CD4-positive, alpha-beta T cell (primary cell): ENCODE measurements at places on chromosomes 2 and 18.

GRCh38 chr2:8587920-8588830 lies 93.7 kb upstream of the ID2 start:
- DNase-seq = peak; percentile 22

GRCh38 chr2:214096208-214096715 lies 314.6 kb upstream of the VWC2L start:
- no peak for DNase-seq

DNA sequence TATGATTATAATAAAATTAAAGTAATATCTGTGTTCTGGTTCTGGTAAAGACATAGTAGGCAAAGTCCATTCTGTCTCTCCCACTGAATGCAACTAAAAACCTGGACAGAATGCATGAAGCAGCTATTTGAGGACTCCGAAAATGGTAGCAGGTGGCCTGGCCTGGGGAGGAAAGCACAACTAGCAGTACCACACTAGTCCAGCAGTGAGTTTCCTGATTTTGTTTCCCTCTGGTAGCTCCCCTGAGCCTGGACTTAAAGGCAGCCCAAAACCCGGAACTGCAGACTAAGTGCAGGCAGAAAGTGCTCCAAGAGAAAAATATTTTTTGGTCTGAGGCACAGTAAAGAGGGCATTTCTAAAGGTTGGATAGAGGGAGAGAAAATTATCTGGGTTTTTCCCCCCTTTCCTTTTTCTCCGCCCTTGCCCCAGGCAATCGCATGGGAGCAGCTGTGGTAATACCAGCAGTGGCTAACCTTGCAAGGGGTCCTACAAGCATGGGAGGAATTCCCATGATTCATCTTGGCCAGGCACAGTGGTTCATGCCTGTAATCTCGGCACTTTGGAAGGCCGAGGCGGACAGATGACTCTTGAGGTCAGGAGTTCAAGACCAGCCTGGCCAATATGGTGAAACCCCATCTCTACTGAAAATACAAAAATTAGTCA lies 32.3 kb downstream of the ASXL2 start:
- DNase-seq = no peak

DNA sequence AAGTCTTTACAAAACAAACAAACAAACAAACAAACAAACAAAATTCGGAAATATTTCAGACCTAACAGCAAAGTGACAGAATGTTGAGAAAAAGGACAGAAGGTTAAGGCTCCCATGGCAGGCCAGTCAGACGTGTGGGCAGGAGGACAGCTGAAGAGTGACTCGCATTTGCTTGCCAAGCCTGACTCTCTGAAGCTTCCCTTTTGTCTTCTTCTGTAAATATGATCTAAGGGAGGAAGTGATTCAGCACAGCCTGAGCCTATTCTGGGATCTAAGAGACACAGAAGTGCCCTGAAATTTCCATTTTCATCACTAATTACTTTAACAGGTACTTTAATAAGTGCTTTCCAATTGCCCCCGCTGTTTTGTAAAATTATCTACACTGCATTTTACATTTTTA lies 134.0 kb upstream of the LYPD1 start:
- DNase-seq = no peak

DNA sequence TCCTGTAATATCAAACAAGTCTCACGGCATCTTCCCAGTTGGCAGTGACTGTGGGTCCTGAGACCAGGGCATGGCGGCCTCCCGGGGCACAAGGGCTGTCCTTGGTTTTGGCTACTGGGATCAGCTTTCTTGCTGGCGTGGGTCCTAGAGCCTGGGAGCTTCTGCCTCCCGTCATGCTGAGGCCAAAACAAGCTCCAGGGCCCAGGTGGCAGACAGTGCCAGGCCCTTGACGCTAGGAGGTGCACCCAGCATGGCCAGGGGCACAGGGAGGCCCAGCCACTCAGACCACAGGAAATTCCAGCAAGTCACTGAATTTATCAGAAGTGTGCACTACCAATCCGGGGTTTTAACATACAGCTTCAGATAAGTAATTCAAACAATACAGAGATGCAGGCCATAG lies 184.7 kb downstream of the EIPR1 start:
- DNase-seq = no peak

- no peak for DNase-seq
These were observed 12.0 kb downstream of the UGP2 start for GRCh38 chr2:63853527-63854310.

- DNase-seq = no peak
These were observed 42.0 kb downstream of the TMEM182 start for GRCh38 chr2:102803897-102804217.

DNA sequence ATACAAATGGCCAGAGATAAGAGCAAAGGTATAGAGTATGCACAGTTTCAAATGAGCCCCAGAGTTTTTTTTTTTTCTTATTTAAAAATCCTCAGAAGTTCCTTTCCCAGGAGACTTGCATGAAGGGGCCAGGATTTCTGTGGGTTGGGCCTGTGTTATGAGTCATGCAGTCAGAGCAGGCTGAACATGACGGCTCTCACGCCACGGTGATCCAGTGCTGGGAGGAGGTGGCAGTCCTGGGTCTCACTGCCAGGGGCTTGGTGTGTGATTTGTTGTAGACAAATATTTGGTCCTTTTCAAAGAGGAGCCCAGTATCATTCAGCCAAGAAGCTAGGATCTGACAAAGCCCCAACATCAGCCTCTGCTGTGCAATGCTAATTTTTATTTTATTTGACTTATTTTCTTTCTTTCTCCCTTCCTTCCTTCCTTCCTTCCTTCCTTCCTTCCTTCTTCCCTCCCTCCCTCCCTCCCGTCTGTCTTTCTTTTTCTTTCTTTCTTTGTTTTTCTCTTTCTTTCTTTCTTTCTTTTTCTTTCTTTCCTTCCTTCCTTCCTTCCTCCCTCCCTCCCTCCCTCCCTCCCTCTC lies 10.4 kb upstream of the KCNE4 start:
- no peak for DNase-seq

DNA sequence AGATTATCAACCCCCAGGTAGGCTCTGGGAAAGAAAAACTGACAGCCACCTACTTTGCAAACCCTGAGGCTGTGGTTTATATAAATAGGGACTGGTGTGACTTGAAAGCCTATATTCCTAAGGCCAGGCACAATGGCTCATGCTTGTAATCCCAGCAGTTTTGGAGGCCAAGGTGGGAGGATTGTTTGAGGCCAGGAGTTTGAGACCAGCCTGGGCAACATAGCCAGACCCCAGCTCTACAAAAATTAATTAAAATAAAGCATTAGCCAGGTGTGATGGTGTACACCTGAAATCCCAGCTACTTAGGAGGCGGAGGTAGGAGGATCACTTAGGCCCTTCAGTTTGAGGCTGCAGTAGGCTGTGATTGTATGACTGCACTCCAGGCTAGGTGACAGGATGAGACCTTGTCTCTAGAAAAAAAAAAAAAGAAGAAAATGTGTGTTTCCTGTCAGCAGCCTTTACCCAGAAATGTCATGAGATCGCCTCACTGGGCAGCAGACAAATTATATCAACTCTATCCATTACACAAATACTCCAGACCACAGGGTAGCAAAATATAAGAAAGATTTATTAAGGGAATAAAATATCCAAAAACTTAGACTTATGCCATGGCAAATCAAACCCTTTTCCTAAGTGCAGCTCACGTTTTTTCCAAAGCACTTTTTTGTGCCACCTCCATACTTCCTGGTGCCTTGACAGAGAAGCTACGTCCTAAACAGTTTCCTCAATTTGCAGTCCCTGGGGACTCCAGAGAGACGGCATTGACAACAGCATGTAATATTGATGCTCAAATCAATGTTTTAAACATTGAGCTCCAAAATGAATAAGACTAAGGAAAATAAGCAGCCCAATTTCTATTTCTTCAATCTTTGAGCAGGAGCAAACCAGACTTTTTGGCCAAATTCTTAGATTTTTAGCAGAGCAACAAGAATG lies 190.8 kb upstream of the NDUFV2 start:
- no peak for DNase-seq

GRCh38 chr2:11248-11941 lies 34.9 kb downstream of the FAM110C start:
- peak; percentile 26 for DNase-seq

DNA sequence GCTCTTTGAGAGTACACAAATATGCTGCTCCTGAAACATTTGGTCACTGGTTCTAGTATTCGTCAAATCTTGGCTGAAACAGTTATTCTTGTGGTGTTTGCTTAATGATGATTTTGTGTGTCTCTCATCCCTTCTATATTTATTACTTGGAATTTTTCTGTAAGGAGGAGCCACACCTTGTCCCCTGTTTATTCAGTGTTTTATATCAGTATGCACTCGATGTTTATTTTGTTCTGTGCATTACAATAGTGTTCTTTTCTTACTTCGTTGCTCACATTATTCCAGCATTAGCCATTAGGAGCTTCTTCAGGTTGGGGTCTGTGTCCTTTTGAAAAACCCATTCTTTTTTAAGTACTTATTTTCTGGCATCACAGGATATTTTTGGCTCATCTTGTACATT lies 5.1 kb upstream of the RAMP1 start:
- DNase-seq = no peak

DNA sequence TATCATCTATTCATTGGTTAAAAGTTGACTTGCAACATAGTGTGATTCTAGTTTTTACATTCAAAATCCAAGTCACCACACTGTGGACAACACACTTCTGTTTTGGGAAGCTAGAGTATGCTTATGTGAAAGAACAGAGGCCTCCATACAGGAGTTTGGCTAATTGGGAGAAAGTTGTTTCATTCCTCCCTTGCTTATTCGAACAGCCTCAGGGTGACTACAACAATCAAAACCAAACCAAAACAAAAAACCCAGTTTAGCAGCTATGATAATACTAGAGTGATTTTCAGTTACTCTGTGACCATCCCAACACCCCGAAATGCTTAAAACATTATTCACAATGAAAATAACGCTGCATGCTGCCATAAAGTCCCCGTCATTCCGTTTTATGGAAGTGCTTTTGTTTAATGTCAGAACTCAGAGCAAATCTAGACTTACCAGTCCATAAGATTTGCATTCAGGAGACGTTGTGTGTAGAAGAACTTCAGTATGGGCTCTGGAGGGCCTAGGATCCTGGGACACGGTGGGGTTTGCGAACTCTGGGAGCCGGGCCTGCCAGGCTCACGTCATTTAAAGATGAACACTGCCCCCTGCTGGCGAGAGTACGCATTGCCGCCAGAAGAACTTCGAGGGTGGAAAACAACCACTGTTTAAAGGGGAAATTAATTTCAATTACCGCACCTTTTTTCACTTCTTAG lies 111.4 kb downstream of the FTCDNL1 start:
- DNase-seq = peak; percentile 70

DNA sequence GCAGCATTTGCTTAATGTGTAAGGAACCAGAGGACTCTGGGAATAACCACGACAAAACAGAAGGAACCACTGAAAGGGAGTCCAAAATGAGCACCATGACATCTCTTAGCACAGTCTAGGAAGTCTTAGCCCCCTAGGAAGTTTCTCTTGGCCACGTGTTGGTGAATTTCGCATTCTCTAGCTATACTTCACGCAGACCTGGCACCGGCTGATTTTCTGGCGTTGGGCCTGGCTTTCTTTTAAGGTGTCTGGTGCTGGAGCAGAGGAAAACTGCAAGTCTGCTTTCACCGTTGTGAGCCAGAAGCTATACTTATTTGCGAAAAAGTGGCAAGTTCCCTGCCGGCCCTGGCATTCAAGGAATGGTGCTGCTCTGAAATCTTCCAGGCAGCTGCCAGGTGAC lies 156.9 kb downstream of the COL4A4 start:
- no peak for DNase-seq

DNA sequence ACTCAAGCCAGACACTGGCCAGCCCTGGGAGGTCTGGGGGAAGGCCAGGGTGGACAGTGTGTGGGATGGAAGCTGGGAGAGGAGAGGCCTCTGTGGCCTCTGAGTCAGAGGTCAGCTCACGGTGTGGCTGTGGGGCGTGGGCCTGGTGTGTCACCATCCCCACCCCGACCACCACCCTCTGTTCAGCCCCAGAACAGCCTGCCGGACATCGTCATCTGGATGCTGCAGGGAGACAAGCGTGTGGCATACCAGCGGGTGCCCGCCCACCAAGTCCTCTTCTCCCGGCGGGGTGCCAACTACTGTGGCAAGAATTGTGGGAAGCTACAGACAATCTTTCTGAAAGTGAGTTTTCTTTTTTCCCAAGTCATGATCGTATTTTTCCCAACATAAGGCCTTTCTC lies 110.5 kb downstream of the DYSF start:
- no peak for DNase-seq

- no peak for DNase-seq
These were observed 352.0 kb downstream of the TNS1 start for GRCh38 chr2:217650716-217651360.

- DNase-seq = no peak
These were observed 359.9 kb downstream of the ARHGAP15 start for GRCh38 chr2:143489145-143489544.

GRCh38 chr18:50606609-50607008 lies 46.7 kb downstream of the MAPK4 start:
- DNase-seq = no peak
